ENCODE measurements at places on chromosomes 13 and 19. TPM values are rescaled to one million over a fixed set of nuclear protein-coding genes. Genes with fewer than 3 reads are reported as not detected.

GRCh38 chr19:16627193-16627927 is 644 bp downstream of the MED26 start:
- H3K4me3 ChIP-seq: peak overlapping the region; percentile 97
- DNase-seq: peak; percentile 71
- no peaks in the 10 kb centered on the region for H3K27me3 ChIP-seq

GRCh38 chr13:27789153-27789494 is 3.2 kb upstream of the GSX1 start:
- DNase-seq: no peak
- no peaks in the 10 kb centered on the region for H3K36me3 ChIP-seq
- no peak overlapping the region for H3K4me3 ChIP-seq

PRR22 gene
- 2.0 TPM for total RNA-seq

DNA sequence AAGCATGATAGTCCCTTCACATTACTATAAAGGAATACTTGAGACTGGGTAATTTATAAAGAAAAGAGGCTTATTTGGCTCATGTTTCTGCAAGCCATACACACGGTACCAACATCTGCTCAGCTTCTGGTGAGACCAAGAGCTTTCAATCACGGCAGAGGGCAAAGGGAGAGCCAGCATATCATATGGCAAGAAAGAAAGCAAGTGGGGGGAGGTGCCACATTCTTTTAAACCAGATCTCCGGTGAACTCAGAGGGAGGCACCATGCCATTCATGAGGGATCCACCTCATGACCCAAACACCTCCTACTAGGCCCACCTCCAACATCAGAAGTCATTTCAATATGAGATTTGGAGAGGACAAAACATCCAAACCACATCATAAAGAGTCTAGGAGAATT is 20.3 kb downstream of the XPO4 start:
- H3K27ac ChIP-seq: no peak overlapping the region
- no peak for DNase-seq

DNA sequence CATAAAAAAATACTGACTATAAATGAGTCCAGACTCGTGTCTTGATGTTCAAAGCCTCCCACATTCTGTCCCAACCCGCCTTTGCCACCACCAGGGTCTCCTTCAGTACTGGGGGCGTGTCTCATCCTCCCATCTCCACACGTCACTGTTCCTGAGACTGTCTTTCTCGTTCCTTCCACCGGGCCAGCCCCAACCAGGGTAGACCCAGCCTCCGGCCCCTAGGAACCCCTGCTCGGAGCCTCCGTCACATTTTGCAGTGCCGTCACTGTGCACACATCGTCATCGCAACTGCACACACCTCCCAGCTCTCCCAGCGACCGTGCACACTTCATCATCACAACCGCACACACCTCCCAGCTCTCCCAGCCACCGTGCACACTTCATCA is 73.4 kb downstream of the SPACA7 start:
- H3K4me1 ChIP-seq: no peaks in the 10 kb centered on the region
- DNase-seq: no peak
- H3K27me3 ChIP-seq: peaks cover 15% of the 10 kb centered on the region
- no peak overlapping the region for H3K27ac ChIP-seq
- H3K36me3 ChIP-seq: no peaks in the 10 kb centered on the region
- no peak overlapping the region for H3K4me3 ChIP-seq

DNA sequence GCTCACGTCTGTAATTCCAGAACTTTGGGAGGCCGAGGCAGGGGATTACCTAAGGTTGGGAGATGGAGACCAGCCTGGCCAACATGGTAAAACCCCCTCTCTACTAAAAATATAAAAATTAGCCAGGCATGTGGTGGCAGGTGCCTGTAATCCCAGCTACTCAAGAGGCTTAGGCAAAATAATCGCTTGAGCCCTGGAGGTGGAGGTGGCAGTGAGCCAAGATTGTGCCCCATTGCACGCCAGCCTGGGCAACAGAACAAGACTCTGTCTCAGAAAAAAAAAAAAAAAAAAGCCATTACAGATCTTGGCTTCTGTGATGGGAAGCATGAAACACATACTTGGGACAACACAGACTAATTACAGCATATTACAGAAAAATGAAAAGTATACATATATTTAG is 1404.5 kb upstream of the SPRY2 start:
- H3K27me3 ChIP-seq: no peaks in the 10 kb centered on the region
- no peaks in the 10 kb centered on the region for H3K36me3 ChIP-seq
- DNase-seq: no peak
- no peaks in the 10 kb centered on the region for H3K4me1 ChIP-seq

GRCh38 chr19:29878973-29879654 is 62.9 kb upstream of the URI1 start:
- H3K4me1 ChIP-seq: no peaks in the 10 kb centered on the region
- peaks cover 15% of the 10 kb centered on the region for H3K27me3 ChIP-seq
- DNase-seq: no peak
- H3K4me3 ChIP-seq: no peak overlapping the region

TLE6 gene
- 6.7 TPM for total RNA-seq

DNA sequence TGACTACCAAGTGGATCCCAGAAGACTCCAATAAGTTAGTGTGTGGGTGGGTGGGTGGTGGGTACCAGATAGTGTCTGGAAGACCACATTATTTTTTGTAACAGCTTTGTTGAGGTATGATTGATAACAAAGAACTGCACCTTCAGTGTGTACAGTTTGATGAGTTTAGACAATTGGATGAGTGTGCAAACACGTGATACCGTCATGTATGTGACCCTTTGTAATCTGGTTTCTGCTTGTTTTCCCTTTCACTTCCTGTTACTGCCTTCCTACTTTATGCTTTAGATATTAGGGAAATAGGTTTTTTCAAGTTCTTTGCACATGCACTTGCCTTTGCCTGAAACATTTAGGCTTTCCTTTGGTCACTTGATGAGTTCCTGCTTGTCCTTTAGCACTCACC is 8.5 kb downstream of the RPL21 start:
- H3K27me3 ChIP-seq: no peaks in the 10 kb centered on the region
- H3K27ac ChIP-seq: peak overlapping the region; percentile 18
- no peak for DNase-seq
- H3K4me1 ChIP-seq: peaks cover 27% of the 10 kb centered on the region
- H3K4me3 ChIP-seq: no peak overlapping the region

ARHGAP33 gene
- 6.8 TPM for total RNA-seq

Measured in upper lobe of right lung (tissue), 1 donor.